CD4-positive, alpha-beta memory T cell (primary cell): ENCODE measurements at places on chromosomes 3 and 15. TPM values are rescaled to one million over a fixed set of nuclear protein-coding genes. Genes with fewer than 3 reads are reported as not detected.

GRCh38 chr3:162629372-162629771, 1132.8 kb downstream of the OTOL1 start:
- H3K27ac ChIP-seq, result no peak overlapping the region
- no peaks in the 10 kb centered on the region for H3K4me1 ChIP-seq
- DNase-seq, result no peak
- no peak overlapping the region for H3K4me3 ChIP-seq
- H3K27me3 ChIP-seq, result no peaks in the 10 kb centered on the region

REC114 gene
- not detected for total RNA-seq

DNA sequence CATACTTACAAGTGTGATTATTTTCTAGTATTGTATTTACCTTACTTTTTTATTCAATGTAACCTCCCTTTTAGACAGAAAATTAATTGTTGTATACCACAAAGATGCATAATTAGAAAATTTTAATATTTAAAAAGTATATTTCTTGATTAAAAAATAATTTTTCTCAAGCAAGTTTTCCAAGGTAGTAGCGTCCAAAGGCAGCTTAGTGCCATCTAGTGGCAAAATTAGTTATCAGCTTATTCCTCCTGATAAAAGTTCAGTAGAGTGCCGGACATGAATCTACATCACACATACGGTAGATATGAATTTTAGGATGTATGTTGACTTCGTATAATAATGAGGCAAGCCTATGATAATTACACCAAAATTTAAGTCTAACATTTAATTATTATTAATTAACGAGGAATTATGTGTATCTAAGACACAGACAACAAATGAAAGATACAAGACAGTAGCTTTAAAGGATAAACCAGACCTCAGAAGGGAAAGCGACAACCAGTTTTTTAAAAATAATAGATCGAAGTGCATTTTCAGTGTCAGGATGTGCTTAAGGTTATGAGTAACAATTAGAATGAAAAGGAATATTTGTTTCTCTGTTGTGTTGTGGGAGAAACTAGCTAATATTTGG, 405.9 kb downstream of the ROBO1 start:
- H3K27ac ChIP-seq, result no peak overlapping the region
- no peaks in the 10 kb centered on the region for H3K36me3 ChIP-seq
- H3K27me3 ChIP-seq, result no peaks in the 10 kb centered on the region
- DNase-seq, result no peak

GRCh38 chr3:8713901-8714759, 19.5 kb upstream of the CAV3 start:
- no peaks in the 10 kb centered on the region for H3K27me3 ChIP-seq
- no peak overlapping the region for H3K4me3 ChIP-seq
- H3K36me3 ChIP-seq, result no peaks in the 10 kb centered on the region
- H3K4me1 ChIP-seq, result no peaks in the 10 kb centered on the region
- no peak overlapping the region for H3K27ac ChIP-seq

DNA sequence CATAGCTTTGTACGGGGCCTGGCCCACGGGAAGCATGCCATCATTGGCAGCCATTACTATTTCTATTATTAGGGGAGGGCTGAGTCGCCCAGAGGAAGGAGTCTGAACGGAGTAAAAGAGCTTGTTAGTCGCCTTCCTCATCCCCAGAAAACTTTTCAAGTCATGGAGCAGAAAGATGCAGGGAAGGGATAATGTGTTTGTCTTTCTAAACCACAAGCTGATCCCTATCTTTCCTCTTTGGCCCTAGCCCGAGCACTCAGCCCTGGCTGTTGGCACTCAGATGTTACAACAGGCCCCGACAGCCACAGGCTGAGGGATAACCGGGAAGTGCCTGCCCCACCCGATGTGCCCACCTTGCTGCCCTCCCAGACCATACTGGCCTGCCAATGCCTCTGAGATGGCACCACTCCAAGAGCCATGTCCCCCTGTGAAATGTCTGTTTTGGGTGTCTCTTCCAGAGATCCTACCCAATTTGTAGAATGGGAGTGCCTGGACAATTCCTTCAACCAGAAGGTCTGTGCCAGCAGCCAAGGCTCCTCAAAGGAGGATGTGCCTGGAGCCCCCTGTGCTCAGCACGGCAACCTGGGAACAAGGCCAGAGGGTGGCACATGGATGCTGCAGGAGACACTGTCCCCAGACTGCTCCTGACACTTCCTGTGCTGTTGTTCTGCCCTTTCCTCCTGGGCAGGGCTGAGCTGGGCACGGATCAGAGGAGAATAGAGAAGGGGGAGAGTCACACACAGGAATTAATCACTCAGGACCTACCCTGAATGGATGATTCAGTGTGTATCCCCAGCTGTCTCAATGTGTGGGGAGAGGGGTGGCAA, 10.8 kb downstream of the PAK6 start:
- peaks cover 7% of the 10 kb centered on the region for H3K27me3 ChIP-seq
- no peak for DNase-seq
- no peaks in the 10 kb centered on the region for H3K36me3 ChIP-seq
- no peak overlapping the region for H3K4me3 ChIP-seq

- no peaks in the 10 kb centered on the region for H3K36me3 ChIP-seq
- no peaks in the 10 kb centered on the region for H3K4me1 ChIP-seq
- DNase-seq, result no peak
- no peaks in the 10 kb centered on the region for H3K27me3 ChIP-seq
- H3K4me3 ChIP-seq, result no peak overlapping the region
- H3K27ac ChIP-seq, result no peak overlapping the region
Measured at GRCh38 chr15:93331545-93332167, 242.6 kb upstream of the RGMA start.
